Spleen (tissue), 13 donors: ENCODE measurements at places on chromosomes 12 and 14.

DNA sequence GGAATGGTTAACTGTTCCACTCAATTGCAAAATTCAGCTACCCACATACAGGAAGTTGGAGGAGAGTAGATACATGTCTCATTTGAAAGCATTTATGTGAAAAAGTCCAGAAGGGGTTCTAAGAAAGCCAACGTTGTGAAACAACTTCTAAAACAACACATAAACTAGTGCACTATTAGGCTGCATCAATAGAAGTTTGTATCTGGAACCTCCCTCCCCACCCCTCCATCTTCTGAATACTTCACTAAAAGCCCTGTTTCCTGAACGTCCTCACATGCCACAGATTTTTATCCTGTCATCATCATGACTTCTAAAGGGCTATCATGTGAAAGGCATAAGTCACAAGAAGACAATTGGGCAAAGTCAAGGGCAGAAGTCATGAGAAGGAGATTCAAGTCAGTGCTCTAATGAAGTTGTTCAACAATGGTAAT, 5.5 kb downstream of the KRT79 start:
- DNase-seq: no peak

DNA sequence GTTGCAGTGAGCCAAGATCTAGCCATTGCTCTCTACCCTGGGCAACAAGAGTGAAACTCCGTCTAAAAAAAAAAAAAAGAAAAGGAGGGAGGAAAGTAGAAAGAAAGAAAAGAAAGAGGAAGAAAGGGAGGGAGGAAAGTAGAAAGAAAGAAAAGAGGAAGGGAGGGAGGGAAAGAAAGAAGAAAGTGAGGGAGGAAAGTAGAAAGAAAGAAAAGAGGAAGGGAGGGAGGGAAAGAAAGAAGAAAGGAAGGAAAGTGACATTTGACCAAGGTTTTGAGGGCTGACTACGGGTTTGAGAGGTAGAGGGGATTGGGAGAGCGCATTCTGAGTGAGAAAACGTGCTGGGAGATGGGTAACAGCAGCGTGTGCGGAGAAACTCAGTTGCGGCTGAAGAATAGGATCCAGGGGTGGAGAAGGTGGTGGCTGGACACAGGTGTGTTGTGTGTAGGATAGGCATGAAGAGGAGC, 521 bp upstream of the PAPLN start:
- DNase-seq: no peak

DNA sequence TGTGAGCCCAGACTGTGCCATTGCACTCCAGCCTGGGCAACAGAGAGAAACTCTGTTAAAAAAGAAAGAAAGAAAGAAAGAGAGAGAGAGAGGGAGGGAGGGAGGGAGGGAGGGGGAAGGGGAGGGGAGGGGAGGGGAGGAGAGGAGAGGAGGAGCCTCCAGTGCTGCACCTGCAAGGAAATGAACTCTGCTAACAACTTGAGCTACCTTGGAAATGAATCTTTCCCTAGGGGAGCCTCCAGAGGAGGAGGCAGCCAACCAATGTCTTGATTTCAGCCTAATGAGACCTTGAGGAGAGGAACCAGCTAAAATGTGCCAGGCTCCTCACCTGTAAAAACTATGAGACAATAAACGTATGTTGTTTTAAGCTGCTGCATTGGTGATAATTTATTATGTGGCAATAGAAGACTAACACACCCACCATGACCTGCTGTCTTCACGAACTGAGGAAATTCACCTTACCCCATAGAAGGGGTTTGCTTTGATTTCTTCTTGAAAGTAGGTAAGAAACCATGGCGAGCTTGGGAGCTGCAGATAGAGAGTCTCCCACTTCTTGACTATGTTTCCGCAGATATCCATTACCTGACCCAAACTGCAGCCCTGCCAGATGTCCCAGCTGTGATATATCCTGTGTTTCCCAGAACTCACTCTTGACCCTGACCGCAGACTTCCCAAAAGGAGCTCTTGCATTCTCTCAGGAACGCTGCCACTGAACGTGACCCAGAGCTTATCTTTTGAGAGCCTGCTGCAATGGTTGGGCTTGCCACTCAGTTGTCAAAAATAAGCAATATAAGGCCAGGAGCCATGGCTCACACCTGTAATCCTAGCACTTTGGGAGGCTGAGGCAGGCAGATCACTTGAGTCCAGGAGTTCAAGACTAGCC, 31.5 kb upstream of the TMPO start:
- no peak for DNase-seq

DNA sequence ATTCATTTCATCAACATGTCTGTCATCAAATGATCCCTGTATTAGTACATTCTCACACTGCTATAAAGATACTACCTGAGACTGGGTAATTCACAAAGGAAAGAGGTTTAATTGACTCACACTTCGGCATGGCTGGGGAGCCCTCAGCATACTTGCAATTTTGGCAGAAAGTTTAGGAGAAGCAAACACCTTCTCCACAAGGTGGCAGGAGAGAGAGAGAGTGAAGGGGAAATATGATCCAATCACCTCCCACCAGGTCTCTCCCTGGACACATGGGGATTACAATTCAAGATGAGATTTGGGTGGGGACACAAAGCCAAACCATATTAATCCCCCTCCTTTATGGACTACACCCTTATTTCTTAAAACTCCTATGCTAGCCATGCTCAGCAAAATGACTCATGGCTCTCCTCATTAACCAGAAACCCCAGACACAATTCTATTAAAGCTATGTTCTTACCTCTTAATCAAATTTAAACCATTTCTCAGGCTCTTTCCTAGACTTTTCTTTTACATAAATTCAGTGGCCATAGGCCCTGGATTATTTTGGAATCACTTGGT, 932.3 kb downstream of the FLRT2 start:
- DNase-seq: no peak

- no peak for DNase-seq
Observed at GRCh38 chr12:108696996-108697290, 34.4 kb downstream of the CORO1C start.

- peak; percentile 97 for DNase-seq
Observed at GRCh38 chr12:122526683-122527477, at the start of the genes KNTC1 and RSRC2. Gene KNTC1 (plus strand): TSS chr12:122527249. CDS start chr12:122530064, 2,815 bp downstream. Gene RSRC2 (minus strand): TSS chr12:122526936. CDS start chr12:122526853, 83 bp downstream.

DNA sequence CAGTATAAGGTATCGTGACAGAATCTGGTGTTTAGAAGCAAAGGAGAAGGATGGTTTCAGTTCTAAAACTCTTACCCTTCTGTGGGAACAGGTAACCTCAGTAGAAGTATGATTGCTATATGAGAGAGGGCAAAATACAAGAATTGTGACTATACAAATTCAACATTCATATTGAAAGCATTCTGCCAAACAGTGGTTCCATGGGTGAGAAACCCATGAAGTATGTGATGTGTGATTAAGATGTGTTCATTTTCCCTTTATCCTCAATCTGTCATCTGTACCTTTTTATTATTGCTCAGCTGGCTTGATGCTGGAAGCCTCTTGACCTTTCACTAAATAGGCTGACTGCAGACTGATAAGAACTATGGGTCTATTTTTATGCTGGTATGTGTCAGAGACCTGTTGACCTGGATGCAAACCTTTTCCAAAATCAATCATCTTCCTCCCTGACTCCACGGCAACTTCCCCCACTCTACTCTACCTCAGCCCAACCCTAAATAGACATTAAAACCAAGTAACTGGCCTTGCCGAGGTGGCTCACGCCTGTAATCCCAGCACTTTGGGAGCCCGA, 109.6 kb downstream of the STXBP6 start:
- no peak for DNase-seq
